ENCODE measurements at places on chromosomes 2 and 18.

DNA sequence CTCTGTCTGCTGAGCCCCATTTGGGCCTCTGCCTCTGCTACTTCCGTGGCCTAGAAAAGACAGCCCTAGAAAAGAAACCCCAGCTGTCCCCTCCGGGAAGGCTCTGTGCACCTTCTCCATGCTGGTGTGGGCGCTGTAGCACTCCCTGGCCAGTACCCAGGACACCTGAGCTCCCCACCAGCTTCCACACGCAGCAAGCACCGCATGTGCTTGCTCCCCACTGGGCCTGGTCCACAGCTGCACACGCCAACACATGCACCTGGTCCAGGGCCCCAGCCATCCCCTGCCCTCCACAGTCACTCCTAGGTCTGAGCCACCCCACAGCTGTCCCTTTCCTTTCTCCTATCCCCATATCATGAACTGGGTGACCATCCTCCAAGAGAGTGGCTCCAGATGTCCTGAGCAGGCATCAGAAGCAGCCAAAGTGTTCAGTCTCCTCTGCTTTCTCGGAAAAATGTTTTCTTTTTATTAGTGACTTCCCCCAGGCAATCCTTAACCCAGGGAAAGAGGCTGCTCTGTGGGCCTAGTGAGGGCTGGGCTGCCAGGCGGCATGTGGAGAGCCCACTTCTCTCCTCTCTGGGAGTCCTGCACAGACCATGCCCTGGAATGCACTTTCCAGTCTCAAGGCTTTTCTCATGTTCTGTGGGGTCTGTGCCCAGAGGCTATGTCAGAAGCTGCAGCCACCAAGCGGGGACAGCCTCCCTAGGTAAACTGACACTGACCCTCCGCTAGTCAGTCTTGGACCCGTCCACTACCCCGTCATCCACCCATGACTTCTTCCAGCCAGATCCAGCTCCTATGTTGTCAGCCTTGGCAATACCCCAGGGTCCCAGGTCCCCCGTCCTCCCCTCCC, 133.7 kb downstream of the KLHL29 start:
- DNase-seq: no peak

DNA sequence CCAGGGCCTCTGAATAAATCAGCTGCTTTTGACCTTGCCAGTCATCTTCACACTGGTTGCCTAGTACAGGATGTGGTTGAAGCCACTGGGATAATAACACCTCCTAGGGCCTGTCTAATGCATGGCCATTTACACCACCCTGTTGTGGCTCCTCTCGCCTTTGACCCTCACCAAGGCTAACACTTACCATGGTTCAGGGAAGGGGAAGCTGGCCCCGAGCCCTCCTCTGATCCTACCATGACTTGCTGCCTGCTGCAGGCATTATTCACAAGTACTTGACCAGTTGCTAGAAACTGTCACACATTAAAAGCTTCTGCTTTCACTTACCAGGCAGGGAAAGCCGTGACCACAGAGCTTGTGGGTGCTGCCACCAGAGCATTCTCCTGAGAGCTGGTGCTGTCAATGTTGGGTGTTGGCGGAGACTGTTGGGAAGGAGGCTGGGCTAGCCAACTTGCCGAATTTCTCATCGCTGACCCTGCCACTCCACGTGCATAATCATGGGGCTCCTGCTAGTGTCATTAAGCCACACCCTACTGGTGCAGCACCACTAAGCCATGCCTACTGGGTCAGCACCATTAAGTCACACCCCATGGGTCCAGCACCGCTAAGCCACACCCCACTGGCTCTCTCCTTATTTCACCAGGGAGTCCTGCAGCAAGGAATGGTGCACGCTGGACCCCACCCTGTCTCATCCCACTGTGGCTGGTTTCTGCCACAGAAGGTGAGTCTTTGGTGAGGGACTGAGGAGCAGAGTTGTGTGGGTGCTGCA, 47.0 kb upstream of the TTC39C start:
- DNase-seq: no peak

- DNase-seq: no peak
These were observed 36.6 kb upstream of the STAT1 start for GRCh38 chr2:191050640-191050987.

DNA sequence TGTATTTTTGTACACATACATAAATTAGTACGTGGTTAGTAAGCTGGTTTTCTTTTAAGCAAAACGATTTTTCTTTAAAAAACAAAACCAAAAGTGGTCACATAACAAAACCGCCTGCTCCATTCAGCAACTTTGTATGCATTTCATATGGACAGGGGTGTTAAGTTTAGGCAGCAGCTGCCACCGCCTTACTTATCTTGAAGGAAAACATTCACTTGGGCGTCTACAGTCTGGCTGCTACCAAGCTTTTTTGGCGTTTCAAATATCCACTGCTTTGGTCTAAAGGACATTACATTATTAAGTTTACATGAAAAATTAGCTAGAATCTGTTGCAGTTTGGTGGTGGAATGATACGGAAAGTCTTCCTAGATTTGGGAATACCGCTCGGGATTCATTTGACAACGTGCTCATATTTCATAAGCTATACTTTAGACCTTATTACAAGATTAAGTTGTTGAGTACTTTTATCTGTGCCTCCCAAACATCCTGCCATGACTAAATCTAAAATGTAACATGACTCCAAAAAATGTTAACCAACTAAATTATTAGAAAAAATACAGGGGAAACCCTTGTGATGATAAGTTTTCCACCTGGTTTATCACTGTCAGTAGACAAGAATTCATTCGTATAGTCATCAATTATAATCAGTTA, 214.8 kb downstream of the NEDD4L start:
- DNase-seq: no peak

- DNase-seq: no peak
These were observed 1407.4 kb upstream of the ZEB2 start for GRCh38 chr2:145927131-145927950.

DNA sequence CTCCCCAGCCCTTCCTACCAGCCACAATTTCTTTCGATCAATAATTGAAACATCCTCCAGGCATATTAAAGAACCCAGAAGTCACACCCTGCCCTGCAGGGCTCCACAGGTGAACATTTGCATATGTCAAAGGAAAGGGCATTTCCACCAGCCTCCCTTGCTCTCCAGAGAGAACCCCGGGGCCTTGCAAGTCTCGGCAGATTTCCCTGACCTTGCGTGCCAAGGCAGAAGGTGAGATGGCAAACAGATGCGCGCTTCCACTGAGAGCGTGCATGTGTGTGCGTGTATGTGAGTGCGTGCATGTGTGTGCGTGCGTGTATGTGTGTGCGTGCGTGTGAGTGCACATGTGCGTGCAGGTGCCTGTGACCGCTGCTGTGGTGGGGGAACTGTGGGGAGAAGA, 120.3 kb downstream of the INO80D start:
- DNase-seq: no peak

GRCh38 chr2:12343141-12343540, 373.6 kb upstream of the TRIB2 start:
- DNase-seq: no peak

DNA sequence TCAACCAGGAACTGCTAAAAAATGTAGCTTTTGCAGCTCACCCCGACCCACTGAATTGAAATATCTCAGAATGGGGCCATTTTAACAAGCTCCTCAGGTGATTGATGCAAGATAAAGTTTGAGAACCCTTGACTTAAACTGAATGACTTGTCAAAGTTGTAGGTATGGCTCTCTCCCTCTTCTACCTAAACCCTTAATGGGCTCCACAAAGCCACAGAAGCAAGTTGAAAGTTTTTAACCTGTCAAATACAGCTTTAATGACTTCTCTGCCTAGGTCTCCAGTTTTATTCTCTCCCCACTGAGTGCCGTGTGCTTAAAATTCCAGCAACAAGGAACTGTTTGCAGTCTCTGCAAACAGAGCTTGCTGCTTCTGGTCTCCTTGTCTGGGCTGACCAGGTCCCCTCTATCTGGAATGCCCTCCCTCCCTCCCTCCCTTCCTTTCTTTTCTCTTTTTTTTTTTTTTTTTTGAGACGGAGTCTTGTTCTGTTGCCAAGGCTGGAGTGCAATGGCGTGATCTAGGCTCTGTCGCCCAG, 19.7 kb upstream of the RNF125 start:
- no peak for DNase-seq

- DNase-seq: no peak
These were observed 360.6 kb upstream of the SLC14A2 start for GRCh38 chr18:45254709-45255082.

Measured in vagina (tissue), 2 donors.